Fibroblast of skin of scalp (primary cell): ENCODE measurements at places on chromosomes 16 and 17.

DNA sequence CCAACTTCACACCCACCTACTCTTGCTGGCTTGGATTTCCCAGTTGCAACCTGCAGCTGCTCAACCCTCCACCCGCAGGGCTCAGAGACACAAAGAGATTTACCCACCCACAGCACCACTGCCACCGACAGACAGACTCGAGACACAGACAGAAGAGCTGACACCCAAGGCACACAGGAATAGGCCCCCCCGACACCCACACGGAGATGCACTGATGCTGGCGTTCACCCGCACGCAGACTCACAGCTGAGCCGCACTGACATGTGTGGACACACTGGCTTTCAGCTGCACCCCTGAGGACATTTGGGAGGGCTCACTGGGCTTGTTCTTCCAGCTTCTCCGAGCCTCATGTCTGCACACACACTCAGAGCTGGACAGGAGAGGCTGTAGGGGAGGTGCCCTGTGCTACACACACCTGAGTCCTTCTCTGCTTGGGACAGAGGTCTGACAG, 8.2 kb downstream of the STX1B start:
- DNase-seq = no peak

DNA sequence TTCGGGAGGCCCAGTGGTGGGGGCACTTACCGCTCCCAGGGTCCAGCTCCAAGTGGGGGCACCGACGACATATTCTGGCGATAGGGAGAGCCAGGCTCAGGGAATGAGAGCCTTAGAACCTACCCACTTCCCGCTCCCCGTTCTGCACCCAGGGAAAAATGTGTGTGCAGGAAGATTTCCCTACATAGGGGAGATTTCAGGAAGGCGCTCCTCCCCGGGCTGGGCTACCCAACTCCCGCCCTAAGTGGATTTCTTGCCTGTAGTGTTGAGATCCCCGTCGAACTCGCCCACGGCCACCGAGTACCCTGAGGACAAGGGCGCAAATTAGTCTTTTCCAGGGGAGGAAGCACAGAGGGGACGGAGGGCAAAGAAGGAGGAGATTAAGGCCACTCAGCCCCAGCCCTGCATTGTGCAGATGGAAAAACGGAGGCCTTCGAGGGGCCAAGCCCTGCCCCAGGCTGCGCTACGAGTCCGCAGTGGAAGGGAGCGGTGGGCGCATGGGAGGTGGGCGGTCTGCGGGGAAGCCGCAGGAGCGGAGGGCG, 5.1 kb downstream of the ITGA2B start:
- DNase-seq = no peak

DNA sequence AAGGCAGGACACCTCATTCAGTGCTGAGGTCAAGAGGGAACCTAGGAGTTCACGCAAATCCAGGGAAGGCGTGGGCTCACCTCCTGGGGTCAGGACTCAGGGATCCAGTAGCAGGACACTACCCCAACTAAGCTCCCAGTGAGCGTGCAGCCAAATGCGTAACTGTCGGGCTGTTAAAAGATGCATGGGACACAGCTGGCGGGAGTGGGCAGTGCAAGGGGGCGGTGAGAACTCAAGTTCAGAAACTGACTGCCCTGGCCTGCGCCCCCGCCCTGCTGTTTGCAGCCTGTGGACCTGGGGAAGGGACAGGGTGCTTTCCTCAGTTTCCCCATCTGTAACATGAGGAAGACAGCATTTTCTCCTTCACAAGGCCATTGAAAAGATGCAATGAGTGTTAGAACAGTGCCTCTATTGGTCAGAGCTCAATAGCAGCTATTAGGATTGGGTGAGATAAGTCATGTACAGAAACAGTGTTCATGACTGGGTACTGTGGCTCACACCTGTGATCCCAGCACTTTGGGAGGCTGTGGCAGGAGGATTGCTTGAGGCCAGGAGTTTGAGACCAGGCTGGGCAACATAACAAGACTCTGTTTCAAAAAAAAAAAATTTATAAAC, 20.2 kb downstream of the CDIPT start:
- DNase-seq = no peak

DNA sequence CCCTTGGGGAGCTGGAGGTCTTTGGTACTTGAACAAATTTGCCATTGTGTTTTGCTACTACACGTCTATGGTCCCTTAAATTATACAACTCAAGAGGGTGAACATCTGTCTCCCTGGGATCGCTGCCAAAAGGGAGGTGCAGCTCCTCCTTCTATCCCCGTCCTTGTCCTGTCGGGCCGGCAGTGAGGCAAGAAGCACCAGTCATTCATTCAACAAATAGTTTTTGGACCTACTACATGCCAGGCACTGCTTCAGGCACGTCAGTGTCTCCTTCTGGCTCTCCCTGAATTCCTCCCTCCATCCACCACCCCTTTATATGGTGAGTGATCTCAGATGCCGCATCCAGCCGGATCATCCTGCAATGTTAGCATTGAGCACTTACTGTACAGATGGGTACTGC, 2.2 kb upstream of the RPL38 start:
- DNase-seq = peak; percentile 42

DNA sequence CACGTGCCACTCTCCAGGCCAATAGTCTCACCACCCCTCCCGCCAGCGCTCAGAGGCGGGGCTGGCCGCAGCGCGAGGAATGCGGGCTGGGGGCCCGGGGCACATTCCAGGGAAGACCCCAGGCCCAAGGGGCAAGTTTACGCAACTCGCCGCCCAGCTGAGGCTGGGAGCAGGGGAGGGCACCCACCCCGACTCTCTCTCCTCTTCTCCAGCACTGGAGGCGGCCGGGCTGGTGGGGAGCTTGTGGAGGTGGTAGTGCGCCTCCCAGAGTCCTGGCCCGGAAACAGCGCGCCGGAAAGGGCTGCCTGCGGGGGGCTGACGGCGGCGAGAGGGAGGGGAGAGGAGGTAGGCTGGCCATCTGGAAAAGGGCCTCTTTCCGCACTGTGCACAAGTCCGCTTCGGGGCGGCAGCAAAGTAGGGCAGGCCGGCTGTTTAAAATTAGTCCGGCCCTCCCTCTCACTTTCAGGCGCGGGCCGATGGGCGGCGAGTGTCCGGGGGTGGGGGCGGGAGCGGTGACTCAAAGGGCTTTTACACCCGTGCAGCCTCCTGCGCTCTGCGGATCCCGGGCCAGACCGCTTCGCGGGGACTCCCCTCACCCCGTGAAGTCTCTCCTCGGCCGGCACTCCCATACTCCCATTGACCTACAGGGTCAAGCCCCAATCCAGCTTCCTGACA, 1.1 kb downstream of the FHOD1 start:
- DNase-seq = peak; percentile 87

GRCh38 chr17:28737770-28738679, 5.8 kb upstream of the TRAF4 start:
- no peak for DNase-seq

DNA sequence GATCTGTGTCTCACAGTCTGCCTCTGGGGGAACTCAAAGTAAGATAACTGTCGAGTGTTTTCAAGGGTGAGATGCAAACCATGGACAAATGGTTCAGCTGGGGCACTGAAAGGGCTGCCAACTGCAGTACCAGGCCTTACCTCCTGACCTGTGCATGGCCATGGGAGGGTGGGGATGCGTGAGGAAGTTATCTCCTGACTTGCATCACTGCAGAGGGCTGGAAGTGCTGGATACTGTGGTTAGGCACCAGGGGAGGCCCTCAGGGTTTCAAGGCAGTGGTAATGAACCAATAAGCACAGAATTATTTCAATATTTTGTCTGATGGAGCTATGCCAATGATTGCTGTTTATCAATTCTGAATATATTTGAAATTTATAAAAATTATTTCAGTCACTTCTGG, 159.2 kb downstream of the CYLD start:
- no peak for DNase-seq
